SK-MEL-5 (cell line): ENCODE measurements at places on chromosomes 16 and 17.

- DNase-seq: no peak
These were observed 45.3 kb upstream of the HLF start for GRCh38 chr17:55219459-55219858.

DNA sequence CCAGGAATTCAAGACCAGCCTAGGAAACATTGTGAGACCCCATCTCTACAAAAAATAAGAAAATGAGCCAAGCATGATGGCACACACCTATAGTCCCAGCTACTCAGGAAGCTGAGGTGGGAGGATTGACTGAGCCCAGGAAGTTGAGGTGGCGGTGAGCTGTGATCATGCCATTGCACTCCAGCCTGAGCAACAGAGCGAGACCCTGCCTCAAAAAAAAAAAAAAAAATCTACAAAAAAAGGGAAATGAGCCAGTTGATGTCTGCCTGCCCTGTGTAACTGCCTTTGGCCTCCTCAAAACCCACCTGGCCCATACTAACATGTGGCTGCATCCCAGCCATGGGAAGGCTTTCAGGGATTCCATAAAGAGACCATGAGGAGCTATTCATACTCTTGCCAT, 4.5 kb downstream of the RANBP10 start:
- DNase-seq: no peak

DNA sequence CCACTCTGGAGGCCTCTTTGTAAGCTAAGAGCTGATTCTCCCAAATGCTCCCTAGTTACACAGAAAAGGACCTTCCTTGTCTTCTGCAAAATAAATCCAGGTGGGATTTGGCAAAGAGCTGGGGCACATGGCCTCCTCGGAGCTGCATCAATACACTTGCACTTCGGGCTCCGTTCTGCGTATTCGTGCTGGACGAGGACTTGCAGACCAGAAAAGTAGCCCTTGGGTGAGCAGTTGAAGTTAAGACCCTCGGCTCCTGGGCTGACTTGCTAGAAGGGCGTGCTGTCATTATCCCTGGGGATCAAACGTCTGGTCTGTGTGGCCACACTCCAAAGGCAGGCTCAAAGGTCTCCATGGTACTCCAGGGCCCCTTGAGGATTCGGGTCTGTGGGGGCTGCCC, 144.2 kb upstream of the RPH3AL start:
- DNase-seq: no peak

- no peak for DNase-seq
These were observed 128.1 kb downstream of the MRTFB start for GRCh38 chr16:14199199-14199598.

DNA sequence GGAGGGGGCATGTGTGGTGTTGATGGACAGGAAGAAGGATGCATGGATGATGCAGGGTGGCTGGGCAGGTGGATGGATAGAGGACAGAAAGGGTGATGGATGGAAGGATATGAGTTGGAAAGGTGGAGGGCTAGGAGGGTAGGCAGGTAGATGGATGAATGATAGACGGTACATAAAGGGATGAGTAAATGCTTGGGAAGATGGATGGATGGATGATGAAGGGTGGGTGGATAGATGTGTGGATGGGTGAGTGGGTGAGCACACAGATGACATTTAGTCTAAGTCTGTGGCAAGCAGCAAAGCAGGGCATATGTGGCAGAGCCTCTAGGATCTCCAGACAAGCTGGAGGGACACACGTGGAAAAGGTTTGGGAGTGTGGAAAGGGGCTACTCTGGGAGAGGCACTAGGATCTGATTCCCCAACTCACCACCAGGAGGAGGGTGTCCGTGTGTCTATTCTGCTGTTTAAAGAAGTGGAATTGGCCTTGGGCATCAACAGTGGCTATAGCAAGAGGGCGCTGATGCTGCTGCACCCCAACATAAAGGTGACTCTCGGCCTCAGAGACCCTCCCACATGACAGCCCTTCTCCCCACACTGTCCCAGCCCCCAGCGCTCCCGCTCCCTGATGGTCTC, 8.2 kb downstream of the PLD2 start:
- peak; percentile 41 for DNase-seq

GRCh38 chr17:70172923-70173322, 3.6 kb downstream of the KCNJ2 start:
- DNase-seq: no peak

- no peak for DNase-seq
These were observed 2.7 kb upstream of the CDK5R1 start for GRCh38 chr17:32484041-32484461.

- no peak for DNase-seq
These were observed 71.6 kb downstream of the PGS1 start for GRCh38 chr17:78449983-78450595.

DNA sequence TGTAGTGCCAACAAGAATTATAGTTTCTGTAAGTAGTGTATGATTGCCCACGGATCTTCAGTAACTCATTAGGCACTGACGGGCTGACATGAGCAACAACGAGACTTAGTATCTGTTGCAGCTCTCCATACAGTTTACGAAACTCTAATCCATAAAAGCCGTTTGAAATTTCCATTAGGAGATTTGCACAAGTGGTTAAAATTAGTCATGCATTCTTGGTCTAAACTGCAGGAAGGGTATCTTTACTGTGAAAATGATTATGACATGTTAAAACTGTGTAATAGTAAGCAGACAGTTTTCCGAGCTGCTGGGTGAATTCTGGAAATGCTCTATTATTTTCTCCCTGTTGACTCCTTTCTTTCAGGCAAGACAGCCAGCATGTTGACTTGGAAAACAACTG, 605.0 kb downstream of the WWOX start:
- DNase-seq: no peak

DNA sequence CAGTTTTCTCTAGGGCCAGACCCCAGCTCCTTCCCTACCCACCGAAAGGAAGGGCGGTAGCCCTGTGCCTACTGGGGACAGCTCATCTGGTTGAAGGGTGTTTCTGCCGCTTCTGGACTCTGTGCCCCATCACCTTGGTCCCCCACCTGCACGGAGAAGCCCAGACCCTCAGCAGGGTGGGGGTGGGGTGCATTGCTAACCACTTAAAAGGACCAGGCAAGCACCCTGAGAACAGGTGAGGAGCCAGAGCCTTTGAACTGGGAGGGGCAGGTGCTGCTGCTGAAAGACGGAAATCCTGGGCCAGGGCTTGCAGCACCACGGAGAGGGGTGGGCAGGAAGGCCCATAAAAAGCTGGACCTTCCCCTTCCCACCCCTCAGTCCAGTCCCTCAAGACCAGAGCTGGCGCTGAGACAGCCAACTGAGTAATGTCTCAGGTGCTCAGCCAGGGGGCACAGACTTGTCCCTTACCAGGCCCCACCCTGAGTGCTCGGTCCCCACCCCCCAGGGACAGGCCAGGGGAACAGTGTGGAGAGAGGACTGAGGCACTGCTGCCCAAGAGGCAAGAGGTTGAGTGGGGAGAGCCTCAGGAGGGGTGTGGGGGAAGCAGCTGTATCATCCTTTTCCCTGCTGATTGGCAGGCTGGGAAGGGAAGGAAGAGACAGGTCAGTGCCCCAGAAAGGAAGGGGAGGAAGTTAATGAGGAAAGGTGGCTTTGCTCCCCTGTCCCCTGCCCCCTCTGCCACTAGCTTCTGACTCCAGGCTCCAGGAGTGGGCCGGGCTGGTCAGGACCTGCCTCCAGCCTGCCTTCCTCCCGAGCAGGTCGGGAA, 10.9 kb upstream of the SP2 start:
- DNase-seq: no peak

GRCh38 chr17:16872351-16873173, 99.4 kb downstream of the TNFRSF13B start:
- no peak for DNase-seq

DNA sequence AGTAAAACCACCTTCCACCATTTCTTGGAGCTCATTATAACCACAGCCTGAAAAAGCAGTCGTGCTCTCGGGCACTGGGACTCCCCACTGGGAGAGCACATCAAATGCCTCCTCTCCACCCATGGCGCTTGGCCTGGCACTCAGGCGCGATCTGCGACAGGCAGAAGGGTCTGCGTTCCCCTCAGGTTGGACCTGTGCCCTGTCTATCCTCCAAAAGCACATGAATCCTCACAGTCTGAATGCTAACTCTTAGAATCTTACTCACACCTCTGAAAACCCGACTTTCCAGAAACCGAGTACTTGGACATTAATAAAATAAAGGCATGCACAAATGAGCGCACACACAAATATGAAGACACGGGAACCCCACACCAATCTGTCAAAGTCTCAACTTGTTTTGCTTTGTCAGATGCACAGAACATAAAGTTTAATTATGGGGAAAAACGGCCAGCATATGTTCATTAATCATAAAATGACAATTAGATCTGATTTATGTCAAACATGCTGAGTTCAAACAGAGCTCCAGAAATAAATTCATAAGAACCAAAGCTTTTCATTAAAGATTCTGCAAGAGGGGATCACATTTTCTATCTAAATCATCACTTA, 20.5 kb upstream of the FAAP100 start:
- DNase-seq: no peak

DNA sequence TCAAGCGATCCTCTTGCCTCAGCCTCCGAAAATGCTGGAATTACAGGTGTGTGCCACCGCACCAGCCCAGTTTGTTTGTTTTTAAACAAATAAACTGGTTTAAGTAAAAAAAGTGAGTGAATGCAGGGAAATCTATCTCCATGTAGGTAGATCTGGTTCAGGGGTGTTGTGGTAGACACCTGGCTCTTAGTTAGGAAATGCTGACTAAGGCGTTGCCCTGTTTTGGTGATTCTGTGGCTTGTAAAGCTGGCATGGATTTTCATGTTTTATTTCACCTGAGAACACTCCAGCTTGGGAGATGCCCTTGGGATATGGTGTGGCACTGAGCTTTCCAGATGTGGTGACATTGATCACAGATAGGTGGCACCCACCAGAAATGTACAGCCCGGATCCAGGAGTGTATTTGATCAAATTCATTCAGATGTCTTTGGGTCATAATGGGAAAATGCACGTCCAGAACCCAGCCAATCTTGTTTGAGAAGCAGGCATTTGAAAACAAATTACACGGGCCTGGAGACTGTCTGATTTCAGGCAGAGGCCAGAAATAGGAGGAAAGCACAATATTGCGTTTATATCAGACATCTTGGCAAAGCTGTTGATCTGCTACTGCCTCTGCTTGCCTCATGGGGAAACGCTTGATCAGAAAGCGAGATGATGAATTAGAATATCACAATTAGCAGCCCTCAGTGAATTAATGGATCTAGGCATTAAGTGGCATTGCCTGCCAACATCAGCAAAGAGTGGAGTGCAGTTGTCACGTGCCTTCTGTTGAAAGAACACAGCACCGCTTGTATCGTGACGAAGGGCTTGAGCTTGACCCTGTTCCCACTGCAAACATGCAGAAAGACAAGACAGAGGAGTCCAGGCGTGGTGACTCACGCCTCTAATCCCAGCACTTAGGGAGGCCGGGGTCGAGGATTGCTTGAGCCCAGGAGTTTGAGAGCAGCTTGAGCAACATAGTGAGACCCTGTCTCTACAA, 7.3 kb upstream of the IL34 start:
- peak; percentile 16 for DNase-seq

DNA sequence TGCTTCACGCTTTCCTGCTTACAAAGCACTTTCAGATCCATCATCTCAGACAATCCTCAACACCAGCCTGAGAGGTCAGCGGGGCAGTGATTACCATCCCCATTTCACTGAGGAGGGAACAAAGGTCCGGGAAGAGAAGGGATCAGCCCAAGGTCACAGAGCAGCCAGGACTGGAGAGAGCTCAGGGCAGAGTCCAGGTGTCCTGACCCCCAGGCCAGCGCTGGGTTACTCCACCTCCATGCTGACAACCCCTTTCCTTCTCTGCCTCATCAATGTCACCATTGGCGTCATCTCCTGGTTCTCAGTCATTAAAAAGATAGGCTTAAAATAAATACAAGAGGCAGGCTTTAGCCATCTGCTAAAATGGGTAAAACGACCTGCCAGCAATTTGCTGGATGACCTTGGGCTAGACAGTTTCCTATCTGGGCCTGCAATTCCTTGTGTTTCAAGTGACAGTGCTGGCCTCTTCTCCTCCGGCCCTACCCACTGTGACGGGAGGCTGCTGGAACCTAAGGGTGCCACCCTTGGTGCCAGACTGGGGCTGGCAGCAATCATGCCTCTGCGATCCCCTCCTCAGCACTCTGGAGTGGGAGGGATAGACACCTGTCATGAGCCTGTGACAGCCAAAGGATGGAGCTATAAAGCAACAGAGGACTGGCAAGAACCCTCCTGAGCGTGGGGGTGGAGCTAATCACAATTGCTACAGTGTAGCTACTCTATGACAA, 79.5 kb upstream of the CCL1 start:
- DNase-seq: no peak

DNA sequence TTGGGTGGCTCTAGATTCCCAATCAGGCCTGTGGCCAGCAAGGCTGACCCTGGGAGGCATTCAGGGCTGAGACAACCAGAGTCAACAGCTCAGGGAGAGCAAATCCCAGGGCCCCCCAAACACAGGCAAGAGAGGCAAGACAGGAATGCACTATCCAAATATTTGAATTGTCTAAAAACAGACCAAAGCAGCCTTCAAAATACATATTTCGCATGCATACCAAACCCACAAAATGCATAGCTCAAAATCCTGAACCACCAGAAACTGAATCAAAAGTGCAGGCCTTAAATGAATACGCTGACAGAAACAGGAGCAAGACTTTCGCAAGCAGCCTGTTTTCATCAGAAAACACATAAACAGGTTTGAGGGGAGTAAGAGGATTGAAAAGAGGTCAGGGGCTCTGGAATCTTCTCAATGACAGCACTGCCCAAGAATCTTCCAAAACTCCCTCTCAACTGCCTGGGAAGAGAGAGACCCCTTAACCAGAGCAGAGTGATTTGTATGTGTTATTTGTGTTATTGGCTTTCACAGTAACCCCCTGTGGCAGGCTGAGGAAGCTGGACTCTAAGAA, 213.6 kb upstream of the CDH5 start:
- DNase-seq: no peak

- no peak for DNase-seq
These were observed 3.1 kb upstream of the WSCD1 start for GRCh38 chr17:6067060-6067459.

DNA sequence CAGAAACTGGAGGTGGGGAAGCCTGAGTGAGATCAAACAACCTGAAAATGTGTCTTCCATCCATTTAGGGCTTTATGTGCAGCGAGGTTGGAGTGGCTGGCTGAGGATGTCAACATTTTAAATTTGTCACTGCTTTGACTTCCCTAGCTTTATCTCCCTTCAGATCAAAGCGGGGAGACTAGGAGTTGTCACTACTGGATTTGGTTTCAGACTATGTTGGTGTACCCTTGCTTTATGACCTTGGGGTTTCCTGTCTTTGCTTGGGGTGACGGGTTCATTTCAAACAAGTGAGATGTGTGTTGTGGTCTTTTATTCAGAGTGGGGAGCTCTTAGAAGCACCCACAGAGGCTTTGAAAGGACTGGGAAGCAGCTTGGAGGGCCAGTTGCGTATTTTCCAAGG, 25.6 kb downstream of the MSI2 start:
- DNase-seq: no peak
